ENCODE measurements at places on chromosomes 3 and 15.

- DNase-seq = no peak
Measured at GRCh38 chr3:20055020-20055775, 15.0 kb downstream of the KAT2B start.

- DNase-seq = no peak
Measured at GRCh38 chr15:25727116-25727515, 136.0 kb downstream of the ATP10A start.

GRCh38 chr15:39414201-39414600, 166.7 kb upstream of the THBS1 start:
- no peak for DNase-seq

GRCh38 chr3:35966629-35967464, 327.5 kb downstream of the ARPP21 start:
- no peak for DNase-seq

- no peak for DNase-seq
Measured at GRCh38 chr3:12990306-12990705, 82.9 kb downstream of the IQSEC1 start.

DNA sequence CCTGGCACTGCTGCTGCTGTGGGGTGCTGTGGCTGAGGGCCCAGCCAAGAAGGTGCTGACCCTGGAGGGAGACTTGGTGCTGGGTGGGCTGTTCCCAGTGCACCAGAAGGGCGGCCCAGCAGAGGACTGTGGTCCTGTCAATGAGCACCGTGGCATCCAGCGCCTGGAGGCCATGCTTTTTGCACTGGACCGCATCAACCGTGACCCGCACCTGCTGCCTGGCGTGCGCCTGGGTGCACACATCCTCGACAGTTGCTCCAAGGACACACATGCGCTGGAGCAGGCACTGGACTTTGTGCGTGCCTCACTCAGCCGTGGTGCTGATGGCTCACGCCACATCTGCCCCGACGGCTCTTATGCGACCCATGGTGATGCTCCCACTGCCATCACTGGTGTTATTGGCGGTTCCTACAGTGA, 2.1 kb downstream of the GRM2 start:
- no peak for DNase-seq

DNA sequence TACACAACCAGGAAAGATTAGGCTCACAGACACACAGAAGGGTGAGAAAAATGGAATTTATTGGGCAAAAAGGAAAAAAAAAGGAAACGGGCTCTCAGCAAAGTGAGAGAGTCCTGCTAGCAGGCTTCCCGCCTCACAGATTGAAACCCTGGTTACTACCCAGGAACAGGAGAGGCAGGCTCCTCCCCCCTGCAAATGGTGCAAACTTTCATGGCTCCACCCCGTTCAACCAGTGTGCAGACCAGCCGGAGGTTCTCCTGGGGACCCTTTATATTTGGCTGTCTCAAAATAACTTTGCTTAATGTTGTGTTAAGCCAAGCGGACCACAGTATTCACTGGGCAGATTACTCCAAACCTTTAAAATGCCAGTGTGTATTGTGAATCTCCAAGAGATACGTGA, 40.3 kb downstream of the IL1RAP start:
- DNase-seq = no peak

DNA sequence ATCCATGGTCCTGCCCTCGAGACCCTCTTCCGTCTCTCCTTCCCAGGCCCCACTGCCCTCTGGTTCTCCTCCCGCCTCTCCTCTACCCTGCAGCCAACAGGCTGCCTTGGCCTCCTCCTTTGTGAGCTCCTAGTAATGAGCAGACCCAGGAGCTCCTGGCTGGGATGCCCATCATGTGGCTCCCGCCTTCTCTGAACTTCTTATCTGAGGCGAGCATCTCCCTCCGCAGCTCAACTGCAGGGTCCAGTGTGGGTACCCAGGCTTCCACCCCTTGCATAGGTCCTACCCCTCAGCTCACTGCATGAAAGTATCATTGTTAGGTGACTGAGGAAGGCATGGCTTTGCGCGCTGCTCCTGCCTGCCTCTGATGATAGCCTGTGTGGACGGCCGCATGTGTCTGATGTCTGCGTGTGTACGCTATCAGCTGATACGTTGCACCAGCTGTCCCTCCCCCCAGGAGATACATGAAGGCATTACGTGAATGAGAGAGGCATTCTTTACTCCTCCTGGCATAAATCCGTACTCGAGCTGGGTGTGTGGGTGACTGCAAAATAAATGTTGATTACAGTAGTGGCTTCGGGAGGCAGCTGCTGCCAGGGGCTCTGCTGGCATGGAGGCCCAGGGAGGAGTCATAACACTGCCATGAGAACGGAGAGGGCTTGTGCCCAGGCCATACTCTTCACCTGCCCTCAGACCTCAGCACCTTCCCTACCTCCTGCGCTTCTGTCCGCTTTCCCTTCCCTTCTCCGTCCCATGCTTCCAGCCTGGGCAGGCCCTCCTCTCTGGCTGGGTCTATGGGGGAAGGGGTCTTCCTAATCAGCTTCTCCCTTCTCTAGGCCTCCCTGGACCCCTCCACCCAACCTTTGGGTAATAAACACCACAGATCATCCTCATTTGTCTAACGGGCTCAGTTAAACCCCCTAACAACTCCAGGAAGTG, 48.8 kb downstream of the ZNF710 start:
- DNase-seq = no peak

DNA sequence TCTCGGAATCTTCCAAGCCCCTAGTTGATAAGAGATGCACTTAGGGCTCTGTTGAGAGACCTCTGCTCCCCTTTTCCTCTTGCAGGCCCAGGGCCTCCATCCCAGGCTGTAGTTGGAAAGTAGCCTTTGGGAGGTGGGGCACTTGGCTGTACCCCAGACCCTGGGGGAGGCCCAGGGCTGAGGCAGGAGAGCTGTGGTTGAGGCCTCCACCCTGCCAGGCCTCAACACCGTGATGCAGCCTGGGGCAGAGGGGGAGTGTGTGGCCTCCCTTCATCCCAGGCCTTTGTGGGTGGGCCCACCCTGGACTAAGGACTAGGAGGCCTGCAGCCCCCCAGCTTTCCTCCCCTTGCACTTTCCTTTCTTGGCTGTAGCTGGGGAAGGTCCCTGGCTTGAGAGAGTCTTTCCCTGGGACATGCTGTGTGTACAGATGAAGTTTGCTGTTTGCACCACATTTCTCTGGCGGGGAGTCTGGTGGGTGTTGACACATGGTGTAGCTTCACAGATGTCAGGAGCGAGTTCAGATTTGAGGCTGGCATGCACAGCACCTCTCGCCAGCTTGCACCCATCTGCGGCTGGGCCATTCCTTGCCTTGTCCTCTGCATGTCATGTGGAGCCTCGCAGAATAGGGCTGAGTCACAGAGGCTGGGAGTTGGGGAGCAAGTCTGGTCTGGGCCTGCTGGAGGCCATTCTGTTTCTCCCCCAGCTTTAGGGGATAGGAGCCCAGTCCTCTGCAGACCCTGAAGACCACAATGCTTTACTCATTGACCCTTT, 13.7 kb downstream of the PLEKHO2 start:
- no peak for DNase-seq

DNA sequence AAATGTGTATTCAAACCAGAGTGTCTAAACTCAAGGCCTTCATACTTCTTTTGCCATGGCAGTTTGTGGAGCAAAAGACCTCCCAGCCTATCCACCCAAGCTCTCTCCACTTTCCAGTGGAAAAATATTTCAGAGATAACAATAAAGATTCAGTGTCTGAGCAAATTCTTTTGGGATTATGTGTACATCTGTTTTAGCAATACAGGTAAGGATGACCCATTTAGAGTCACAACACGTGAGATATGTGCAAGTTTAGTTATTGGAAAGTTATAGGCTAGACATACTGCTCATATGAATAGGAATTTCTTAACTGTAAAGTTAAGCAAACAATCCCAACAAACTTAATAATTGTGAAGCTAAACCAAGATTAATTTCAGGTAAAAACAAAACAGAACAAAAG, 174.5 kb upstream of the LRIG1 start:
- no peak for DNase-seq

GRCh38 chr15:90625037-90625436, 92.1 kb upstream of the BLM start:
- DNase-seq = no peak

DNA sequence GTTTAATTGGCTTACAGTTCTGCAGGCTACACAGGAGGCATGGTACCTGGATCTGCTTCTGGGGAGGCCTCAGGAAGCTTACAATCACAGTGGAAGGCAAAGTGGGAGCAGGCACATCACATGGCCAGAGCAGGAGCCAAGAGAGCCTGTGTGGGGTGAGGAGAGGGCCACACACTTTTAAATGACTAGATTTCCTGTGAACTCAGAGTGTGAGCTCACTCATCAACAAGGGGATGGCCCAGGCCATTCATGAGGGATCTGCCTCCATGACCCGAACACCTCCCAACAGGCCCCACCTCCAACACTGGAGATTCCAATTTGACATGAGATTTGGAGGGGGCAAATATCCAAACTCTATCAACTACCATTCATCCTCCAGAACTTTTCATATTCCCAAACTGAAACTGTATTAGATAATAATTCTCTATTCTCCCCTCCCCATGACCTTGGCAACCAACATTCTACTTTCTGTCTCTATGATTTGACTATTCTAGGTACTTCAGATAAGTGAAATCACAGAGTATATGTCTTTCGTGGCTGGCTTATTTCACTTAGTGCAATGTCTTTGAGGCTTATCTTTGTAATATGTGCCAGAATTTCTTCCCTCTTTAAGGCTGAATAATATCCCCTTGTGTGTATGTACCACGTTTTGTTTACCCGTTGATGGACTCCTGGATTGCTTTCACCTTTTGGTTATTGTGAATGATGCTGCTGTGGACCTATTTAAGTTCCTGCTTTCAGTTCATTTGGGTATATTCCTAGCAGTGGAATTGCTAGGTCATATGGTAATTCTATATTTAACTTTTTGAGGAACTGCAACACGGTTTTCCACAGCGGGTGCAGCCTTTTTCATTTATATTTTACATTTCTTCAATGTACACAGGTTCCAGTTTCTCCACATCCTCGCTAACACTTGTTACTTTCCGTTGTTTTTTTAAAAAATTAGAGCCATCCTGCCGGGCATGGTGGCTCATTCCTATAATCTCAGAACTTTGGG, 43.8 kb downstream of the TKT start:
- no peak for DNase-seq

DNA sequence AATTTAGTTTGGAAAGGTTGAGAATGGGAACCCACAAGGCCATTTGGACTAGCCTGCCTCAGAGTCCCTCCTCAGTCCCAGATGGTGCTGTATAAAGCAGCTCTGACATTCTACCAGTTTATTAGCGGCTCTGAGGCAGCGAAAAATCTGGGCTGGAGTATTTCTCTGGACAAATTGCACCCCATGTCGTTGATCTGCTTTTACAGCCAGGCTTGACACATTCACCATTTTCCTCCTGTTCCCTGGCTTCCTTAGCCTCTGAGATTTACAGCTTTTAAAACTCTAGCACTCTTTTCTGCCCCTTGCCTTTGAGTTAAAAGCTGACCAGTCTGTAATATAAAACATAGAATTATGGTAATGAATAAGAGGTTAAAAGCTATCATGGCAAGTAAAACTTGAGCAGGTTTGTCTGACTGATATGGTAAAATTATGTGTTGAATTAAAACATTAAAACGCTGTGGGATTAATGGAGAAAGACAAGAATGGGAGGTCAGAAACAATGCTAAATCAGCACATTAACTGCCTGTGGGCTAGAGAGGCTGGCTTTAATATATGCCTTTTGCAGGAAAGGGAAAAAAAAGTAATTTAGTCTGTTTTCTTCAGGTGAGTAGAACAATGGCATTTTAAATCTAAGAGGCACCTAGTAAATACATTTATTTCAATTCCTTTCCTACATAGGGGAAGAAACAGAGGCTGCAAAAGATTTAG, 131.2 kb downstream of the MCTP2 start:
- DNase-seq = no peak

DNA sequence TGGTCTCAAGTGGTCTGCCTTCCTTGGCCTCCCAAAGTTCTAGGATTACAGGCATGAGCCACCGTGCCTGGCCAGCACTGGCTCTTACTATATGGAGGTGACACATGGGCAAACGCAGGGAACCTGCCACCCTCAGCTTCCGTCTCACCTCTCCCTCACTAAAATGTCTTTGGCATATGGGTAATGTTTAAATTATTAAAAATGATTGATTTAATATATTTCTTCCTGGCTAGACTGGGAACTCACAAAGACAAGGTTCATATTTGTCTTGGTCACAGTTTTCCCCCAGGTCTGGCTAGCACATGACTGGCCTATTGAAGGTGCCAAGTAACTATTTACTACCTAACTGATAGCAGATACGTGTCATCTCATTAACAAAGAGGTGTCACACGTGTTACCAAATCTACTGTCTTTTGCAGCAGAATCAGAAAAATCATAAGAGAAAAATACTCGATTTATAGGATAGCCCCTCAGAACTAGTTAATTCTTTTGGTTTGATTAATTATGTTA, 48.2 kb downstream of the SYNM start:
- no peak for DNase-seq

All from BE2C (cell line).